ENCODE measurements at places on chromosomes 7 and 10.

DNA sequence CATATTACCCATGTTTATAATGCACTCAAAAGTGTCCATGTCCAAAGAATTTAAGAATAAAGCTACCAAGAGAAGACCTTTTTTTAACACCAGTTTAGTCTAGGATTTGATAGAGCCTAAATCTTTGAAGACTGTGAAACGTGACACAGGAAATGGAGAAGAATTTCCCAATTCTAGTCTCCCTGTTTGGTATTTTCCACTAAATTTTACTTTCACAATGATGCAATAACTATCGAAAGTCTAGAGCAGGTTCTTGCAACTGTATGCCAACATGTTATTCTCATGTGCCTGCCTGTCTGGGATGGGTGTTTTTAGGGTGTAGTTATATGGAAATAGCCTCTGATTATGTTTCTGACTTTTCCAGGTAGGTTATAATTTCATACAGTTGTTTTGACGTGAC, 6.9 kb upstream of the MXI1 start:
- no peak for DNase-seq

DNA sequence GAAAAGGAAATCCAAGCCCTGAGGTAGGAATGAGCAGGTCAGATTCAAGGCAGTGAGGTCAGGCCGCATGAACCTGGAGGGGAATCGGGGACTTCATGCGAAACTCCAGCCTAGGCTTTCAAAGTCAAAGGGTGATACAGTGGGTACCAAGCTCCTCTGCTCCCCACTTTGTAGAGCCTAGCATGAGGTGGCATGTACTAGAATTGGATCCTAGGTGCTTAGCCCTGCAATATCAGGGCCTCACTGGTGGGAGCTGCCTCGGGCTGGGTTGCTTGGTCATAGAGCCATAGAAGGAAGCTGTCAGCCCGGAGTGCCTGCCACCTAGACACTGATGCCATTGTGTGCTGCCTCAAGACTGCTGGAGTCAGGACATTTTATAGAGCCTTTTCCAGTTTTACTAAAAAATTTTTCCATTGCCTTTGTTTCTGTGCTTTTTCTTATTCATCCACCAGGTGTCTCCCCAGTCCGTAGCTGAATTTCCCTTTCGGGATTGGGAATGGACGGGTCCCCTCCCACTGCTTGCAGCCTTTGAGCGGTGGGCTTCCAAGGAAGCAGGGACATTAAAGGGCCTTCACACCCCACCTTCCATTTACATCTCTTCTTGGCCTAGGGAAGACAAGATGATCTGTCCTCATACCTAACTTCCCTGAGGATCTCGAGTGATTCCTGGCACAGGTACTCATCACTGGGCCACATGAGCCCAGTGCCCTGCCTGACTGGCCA, 5.5 kb upstream of the LZTS2 start:
- no peak for DNase-seq

- no peak for DNase-seq
Measured at GRCh38 chr10:55274367-55274766, 473.3 kb upstream of the PCDH15 start.

DNA sequence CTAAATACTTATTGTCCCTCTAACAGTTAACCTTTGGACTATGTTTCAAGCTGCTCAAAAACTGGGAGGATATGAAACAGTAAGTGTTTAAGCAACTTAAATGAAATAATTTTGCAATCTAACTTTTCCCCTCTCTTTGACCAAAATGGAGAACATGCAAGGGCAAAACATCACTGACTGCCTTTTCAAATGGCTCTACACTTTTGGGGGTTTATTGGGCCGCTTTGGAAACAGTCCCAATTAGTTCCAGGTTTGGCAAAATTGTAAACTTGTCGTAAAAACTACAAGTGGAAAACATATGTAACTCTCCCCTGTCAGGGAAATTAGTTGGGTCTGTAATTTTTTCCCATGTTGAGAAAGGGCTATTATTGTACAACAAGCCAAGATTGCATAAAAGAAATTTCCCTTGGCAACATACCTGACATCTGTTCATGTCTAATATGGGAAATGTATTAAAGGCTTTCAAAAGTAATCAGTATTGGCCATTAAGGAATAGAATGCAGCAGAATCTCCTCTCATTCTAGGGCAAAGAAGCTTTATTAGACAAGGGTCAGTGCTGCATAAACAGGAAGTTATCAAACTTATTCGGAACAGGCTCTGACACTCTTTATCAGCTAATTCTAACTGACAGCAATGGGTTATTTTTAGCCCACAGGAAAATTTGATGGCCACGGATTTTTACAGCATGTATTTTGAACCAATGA, 157.9 kb downstream of the ARID5B start:
- no peak for DNase-seq

DNA sequence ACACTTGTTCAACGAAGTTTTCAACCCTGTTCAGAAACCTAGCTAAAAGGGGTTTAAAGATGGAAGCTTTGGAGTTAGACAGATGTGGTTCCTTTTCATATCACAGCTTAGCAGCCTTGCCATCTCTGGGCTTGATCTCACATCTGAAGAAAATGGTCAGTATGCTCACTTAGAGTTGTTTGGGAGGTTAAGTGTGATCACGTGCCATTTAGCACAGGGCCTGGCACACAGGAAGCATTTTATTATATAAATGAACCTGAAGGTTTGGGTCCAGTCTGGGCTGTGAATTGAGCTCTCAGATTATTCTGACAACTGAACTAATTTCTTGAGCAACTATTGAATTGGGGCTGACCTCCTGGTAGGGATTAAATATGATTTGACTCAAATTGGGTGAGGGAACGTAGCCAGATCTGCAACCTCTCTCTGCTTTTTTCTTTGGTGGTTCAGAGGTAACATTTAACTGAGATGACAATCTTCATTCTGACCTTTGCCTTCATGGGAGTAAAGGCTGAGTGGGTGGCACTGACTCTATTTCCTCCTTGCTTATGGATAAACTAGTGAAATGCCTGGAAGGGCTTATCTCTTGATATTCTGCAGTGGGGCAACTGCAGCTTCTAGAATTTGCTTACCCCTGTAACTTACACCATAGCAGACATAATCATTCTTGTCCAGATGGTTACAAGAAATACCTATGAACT, 10.2 kb upstream of the HKDC1 start:
- no peak for DNase-seq

DNA sequence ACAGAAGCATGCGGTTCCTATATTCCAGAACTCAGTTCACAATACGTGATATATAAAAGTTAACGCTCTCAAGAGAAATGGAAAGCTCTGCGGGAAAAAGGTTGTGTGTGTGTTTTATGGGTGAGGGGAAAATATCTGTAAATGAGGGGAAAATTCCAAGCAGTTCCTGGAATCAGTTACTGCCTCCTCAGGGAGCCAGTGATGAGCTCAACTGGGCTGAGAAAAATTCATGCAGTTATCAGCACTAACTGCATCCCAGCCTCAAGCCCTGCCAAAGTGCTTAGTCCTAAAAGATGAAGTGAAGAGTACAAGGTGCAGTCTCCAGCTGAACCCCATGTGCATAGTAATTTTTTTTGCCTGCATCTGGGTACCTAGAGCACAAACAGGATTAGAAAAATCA, 191.9 kb downstream of the CDK14 start:
- no peak for DNase-seq

Data from breast epithelium (tissue), 4 donors.